Ovary (tissue), 10 donors: ENCODE measurements at places on chromosomes 1 and 21. TPM values are rescaled to one million over a fixed set of nuclear protein-coding genes. Genes with fewer than 3 reads are reported as not detected.

Gene ABL2
- 14.6 TPM for total RNA-seq

Gene SPRR2D
- total RNA-seq = not detected

Gene ENTREP3
- total RNA-seq = 22.4 TPM

Gene AIDA
- 67.2 TPM for total RNA-seq

Gene FCRL4
- not detected for total RNA-seq

Gene SLAMF7
- 0.97 TPM for total RNA-seq

Gene GRHL3
- total RNA-seq = 0.48 TPM

Gene LRRC71
- total RNA-seq = 11.1 TPM

Gene NOL9
- 12.6 TPM for total RNA-seq

Gene COL8A2
- 4.5 TPM for total RNA-seq

Gene ITLN2
- total RNA-seq = 7.2 TPM
